ENCODE measurements at places on chromosomes 13 and 19.

DNA sequence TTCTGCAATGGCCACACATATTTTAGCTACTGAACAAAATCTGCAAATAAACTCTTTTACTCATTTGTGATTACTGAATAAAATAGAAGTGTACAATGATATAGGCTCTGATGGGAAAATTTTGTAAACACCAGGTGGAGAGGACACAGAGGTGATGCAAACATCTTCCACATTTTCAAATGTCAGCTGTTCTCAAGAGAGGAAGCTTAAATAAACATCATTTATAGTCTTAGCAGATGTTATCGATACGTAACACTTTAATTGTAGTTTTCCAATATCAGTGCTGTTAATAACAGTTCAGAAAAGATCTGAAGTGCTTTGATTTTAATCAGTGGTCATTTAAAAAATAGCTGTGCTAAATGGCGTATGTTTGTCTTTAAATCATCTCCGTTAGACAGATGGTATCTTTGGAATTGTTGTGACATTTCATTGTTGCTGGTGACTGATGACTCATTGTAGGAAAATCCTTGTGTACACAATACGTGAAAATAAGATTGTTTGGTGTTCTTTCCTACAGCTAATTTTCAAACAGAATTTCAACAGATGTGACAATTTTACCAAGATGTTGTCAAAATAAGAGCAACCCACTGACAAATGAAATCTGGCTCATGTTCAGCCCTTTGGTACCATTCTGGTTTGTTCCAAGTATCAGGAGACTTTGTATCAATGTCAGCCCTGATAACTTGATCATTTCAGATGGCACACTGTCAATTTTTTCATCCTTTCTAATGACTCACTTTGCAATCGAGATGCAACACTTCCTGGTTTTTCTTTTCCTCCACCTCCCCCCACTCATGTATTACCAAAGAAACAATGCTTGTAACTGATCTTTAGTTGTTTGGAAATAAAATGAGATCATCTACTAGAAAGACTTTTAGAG, 516.0 kb downstream of the DCT start:
- DNase-seq: no peak

DNA sequence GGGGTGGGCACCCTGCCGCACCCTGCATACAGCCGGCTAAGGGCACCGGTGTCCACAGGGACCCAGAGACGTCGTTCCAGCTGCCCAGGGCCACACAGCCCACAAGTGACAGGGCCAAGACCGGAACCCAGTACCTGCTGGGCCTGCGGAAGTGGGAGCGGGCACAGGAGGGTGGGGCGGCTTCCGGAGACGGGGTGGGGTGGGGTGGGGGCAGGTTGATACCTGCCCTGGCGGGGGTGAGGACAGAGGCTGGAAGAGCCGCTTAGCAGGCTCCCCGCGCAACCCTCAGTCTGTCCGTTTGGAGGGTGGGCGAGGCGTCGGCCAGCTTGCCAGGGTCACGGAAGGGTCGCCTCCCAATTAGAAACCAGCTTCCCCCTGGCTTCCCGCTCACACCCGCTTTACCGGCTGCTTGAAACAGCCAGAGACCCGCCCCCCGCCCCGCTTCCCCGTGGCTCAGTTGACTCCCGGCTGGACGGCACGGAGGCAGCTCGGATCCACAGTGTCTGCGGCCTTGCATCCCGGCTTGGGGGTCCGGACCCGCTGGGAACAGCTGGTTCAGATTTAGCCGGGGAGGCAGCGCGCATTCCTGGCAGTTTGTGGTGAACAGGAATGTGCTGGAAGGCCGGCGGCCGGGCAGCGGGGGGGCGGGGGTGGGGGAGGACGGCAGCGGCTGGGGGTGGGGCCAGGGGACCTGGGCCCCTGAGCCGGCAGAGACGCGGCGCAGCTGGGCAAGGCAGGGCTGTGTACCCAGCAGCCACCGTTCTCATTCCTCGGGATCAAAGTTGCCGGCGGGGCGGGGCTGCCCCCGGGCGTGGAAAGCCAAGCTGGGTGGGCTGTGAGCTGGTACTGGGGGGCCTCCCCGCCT, 1.9 kb downstream of the CNN2 start:
- DNase-seq: peak; percentile 56

GRCh38 chr19:47467914-47468313, 3.8 kb downstream of the SLC8A2 start:
- DNase-seq: no peak

GRCh38 chr13:43933378-43933777, 53.7 kb downstream of the LACC1 start:
- DNase-seq: no peak

DNA sequence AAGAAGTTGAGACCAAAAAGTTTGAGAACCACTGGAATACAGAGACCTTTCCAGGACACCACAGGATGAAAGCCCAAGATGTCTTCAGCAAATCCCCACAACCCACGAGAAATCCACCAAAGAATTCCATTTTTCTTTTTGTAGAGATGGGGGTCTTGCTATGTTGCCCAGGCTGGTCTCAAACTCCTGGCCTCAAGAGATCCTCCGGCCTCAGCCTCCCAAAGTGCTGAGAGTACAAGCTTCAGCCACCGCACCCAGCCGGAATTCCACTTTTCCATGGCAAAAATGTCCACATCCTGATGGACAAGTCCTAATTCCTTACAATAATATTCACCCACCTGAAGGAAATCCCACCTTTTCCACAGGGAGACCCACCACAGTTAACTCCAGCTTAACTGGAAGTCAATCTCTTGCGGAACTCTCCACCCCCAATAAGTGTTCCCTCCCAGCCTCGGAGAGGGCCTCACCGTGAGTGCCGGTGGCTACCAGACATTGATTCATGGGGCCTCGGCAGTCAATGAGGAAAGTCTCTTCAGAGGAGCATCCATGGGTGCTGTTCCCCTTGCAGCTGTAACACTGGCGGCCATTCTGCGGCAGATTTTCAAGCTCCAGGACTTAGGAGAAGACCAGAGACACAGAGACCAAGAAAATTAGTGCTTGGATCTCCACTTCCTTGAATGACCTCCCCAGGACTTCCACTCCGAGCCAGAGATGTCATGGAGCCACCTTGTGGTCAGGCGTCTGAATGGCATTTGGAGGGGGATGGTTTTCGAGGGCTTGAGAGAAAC, 12.3 kb upstream of the CADM4 start:
- DNase-seq: no peak

GRCh38 chr19:15291548-15292021, 40.8 kb downstream of the BRD4 start:
- no peak for DNase-seq

- peak; percentile 70 for DNase-seq
Measured at GRCh38 chr19:3556978-3557460, 367 bp downstream of the MFSD12 start.

- DNase-seq: no peak
Measured at GRCh38 chr13:43731296-43731695, 55.5 kb downstream of the ENOX1 start.

- DNase-seq: peak; percentile 20
Measured at GRCh38 chr19:3494559-3494958, 5.9 kb downstream of the DOHH start.

DNA sequence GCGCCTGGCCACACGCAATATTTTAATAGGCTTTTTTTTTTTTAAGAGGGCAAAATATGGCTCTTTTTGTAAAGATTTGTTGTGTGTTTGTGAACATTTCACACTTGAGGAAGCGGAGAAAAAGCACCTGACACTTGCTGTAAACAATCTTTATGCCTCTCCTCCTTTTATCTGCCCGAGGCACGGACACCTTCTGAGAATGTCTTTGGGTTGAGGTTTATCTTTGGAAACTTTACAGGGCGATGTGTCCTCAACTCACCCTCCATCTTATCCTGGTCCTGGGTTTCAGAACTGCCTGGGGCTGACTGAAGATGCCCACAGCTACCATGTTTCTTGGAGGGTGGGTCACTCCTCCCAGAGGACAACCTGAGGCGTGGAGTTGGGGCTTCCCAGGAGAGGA, 44.0 kb downstream of the ZNF627 start:
- no peak for DNase-seq

DNA sequence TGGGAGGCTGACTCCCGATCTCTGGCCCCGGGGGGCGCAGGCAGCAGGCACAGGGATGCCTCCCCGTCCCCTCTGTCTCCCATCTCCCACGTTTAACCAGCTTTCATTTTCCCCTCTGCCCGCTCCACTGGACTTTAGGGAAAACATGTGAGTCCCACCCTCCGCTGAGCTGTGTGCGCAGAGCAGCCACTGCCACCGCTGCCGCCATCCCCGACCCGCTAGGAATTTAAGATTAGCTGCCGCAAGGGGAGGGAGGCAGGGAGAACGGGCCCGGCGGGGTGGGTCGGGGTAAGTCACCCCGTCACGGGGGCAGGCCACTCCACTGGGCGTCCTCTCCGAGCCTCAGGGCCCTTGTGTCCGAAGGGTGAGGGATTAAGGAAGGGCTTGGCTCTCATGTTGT, 15.5 kb downstream of the KCNN1 start:
- DNase-seq: no peak

DNA sequence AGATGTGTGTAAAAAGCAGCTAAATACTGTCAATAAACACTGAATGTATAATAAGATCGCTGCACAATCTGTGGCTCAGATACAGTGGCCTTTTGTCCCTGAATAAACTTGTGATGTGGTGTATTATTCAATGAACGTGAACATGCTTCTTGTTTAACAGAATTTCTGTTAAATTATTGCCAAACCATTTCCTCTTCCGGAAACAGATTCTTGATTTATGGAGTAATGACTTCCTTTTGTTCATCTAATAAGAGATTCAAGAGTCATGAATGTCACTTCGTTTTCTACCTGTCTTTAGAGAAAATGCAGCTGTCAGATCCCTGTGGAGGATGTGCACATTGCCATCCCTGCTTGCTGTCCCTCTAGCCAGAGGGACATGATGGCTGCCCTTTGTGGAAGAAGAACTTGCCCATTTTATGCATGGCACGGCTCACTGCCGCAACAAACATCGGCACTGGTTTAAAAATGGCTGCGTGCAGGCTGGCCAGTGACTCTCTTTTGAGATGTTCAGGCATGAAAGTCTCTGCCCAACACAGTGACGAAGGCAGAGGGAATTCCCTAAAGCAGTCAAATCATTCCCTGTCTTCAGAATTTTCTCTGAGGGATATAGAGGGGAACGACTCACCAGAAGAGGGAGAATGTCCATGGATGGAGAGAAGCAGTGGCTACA, 3.1 kb upstream of the TNFSF13B start:
- DNase-seq: no peak

DNA sequence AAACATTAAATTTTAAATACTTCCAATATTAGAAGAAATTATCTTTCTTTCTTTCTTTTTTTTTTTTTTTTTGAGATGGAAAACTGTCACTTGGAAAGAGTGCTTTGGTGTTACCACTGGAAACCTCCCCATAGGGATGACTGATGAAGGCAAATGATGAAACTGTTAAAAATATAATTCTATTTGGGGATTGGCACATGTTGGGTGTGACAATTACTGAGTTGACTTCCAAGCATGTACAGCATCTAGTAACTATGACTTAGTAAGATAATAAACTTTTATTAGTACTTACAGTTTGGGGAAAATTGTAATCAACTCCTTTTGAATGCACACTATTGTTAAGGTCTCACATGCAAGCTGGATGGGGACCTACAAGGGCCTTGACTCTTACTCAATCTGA, 592.5 kb downstream of the KCTD12 start:
- DNase-seq: no peak

DNA sequence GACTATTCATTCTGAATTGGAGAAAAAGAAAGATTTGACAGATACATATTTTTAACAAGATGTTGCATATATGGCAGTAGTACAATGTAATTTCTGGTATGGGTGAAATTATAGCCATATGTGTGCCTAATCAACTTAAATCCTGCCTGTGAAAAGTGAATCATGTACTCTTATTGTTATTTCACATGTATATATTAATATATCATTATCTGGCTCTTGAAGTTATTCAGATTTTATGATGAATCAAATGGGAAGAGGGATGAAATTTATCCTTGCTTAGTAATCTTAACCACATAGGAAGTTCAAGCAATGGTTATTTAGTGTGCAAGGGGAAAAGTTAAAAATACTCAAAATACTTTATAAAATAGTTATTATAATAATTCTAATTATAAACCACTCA, 80.5 kb downstream of the GPC6 start:
- no peak for DNase-seq

GRCh38 chr13:21686751-21687391, 16.0 kb downstream of the FGF9 start:
- no peak for DNase-seq

DNA sequence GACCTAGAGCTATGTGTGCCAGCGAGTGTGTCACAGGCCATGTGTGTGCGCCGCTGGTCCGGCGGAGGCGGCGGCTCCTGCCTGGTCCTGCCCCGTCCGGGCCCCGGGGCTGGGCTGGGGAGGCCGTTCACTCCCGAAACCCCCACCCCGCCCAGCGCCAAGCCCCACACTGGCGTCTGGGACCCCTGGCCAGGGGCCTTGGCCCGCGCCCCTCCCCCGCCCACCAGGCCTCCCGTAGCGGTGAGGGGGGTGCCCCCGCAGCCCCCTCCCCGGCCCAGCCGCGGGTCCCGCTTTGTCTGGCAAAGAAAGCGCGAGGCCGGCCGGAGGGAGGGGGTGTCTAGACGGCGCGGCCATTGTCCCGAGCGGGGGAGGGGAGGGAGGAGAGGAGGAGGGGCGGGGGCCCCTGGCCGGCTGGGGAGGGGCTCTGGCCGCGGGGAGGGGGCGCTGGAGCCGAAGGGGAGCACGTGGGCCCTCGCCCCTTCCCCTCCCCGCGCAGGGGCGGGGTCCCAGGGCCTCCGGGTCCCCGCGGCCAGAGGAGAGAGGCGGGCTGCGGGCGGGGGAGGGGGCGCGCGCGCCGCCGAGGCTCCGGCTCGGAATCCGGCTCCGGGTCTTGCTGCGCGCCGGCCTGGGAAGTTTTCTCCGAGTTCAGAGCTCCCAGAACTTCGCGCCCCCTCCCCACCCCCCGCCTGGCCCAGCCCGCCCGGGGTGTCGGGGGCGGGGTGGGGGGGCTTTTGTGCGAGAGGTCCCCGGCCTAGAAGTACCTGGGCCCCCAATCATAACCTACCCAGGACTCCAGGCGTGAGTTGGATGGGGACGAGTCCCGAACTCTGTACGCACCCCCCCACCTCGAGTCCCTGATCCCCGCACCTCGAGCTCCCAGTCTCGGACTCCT, 888 bp downstream of the NOTCH3 start:
- no peak for DNase-seq

GRCh38 chr13:82822935-82823334, 1059.3 kb downstream of the SLITRK1 start:
- DNase-seq: no peak

DNA sequence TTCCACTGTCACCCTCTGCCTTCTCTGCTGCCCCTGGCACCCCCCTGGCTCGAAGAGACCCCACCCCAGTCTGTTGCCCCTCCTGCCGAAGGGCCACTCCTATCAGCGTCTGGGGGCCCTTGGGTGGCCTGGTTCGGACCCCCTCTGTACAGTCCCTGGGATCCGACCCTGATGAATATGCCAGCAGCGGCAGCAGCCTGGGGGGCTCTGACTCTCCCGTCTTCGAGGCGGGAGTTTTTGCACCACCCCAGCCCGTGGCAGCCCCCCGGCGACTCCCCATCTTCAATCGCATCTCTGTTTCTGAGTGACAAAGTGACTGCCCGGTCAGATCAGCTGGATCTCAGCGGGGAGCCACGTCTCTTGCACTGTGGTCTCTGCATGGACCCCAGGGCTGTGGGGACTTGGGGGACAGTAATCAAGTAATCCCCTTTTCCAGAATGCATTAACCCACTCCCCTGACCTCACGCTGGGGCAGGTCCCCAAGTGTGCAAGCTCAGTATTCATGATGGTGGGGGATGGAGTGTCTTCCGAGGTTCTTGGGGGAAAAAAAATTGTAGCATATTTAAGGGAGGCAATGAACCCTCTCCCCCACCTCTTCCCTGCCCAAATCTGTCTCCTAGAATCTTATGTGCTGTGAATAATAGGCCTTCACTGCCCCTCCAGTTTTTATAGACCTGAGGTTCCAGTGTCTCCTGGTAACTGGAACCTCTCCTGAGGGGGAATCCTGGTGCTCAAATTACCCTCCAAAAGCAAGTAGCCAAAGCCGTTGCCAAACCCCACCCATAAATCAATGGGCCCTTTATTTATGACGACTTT, 2.0 kb downstream of the ZFP36 start:
- DNase-seq: peak; percentile 44

Data from T-helper 9 cell (primary cell).